Stimulated activated CD4-positive, alpha-beta T cell treated with anti-CD3 and anti-CD28 coated beads, Interleukin-4, amount 100 ng/mL, for 48 hours (primary cell): ENCODE measurements at places on chromosomes 7 and 10.
A peak's percentile ranks its signal among the peaks of the same experiment; 100 is the strongest.

GRCh38 chr10:96367470-96367869 is 8.7 kb upstream of the OPALIN start:
- DNase-seq, result no peak

GRCh38 chr10:115968236-115968635 is 304.8 kb downstream of the GFRA1 start:
- DNase-seq, result no peak

DNA sequence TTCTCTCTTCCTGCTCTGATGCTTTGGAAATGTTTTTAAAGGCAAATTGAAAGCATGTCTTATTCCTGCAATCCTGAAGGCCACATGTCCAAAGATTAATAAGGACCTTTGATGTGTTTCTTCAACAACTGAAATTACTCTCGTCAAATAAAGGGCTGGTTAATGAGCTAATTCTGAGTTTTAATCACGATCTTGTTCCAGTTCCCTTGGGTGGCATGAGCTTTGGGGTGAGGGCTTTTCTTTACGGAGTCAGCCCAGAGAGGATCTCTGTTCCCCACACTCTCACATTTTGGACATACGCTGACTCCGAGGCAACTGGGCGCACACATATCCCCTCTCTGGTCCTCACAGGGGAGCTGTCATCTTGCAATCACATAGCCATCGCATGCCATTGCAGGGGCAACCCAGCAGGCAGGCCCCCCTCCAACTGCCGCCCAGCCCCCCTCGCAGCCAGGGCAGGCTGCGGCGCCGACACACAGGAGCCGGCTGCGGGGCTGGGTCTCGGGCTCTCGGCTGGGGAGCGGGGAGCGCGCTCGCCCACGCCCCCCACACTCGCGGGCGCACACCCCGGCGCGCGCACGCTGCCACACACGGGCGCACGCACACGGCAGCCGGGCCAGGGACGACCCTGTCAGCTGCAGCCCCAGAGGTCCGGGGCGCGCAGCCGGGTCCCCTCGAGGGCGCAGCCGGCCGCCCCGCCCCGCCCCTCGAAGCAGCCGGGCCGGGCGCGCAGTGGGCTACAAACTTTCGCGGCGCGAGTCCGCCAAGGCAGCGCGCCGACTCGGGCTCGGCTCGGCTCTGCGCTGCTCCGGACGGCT is at the start of gene GDF10:
Gene GDF10 (plus strand): TSS at position 587 of the 818 bp plus-strand sequence. CDS start 455 bp downstream, outside the sequence.
- DNase-seq, result no peak

DNA sequence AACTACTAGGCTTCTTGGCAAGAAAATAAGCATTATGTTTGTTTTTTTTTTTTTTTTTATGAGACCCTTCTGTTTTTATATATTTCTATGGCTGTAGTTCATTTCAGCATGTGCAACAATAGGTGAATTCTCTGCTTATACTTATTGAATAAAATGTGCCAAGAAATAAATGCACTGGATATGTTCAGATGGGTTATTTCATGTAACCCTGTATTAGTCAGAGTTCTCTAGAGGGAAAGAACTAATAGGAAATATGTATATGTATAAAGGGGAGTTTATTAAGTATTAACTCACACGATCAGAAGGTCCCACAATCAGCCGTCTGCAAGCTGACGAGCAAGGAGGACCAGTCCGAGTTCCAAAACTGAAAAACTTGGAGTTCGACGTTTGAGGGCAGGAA is 292.8 kb downstream of the CSTF2T start:
- no peak for DNase-seq

DNA sequence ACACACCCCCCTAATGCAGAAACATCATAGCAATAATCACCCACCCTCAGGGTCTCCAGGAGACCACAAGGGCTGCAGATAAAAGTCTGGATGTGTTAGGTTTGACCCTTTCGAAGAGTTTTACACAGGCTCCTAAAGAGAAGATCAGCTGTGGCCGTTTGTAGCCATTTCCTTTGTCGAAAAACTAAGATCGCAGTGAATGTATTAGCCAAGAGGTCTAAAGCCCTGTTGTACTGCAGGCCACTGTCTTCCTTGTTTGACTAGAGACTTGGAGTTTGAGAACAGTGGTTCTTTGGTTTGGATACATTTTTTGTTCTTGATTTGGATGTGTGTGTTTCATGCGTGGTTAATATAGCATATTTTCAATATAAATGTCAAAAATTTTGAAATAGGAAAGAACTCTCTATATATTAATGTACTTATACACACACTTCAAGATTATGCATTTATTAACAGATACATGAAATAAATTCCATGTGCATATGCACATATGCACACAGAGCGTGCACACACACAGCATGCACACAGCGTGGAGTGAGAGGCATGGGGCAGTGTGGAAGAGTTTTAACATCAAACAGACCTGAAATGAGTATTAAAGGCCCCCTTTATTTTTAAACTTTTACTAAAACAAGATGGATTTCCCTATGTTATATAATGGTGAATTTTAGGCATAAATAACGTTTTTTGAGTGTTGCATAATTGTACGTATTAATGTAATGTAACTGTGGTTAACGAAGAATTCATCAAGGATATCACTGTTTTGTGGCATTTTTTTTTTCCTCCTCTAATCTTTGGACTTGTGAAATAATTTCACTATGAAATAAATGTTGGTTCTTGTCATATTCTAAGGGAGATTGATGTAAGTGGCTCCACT is 2.2 kb downstream of the IKZF1 start:
- no peak for DNase-seq

GRCh38 chr10:62811159-62811875 is 4.8 kb downstream of the EGR2 start:
- DNase-seq, result peak; percentile 81

DNA sequence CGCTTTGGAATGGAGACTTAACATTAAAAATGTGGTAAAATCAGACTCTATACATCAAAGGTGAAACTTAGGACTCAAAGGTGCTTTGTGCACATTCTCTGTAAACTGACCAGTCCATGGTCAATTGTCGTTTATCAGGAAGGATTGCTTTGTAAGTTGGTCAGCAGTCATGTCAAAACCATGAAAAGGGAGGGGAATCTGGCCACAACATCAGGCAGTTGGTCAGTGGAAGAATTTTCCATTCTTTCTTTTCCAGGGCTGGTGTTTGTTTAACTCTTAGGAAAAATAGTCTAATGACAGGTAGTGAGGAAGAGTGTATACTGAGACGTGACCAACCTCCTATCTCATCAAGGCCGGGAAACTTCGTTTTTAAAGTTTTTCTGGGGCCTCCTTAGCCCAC is 226.5 kb downstream of the ADK start:
- DNase-seq, result no peak

DNA sequence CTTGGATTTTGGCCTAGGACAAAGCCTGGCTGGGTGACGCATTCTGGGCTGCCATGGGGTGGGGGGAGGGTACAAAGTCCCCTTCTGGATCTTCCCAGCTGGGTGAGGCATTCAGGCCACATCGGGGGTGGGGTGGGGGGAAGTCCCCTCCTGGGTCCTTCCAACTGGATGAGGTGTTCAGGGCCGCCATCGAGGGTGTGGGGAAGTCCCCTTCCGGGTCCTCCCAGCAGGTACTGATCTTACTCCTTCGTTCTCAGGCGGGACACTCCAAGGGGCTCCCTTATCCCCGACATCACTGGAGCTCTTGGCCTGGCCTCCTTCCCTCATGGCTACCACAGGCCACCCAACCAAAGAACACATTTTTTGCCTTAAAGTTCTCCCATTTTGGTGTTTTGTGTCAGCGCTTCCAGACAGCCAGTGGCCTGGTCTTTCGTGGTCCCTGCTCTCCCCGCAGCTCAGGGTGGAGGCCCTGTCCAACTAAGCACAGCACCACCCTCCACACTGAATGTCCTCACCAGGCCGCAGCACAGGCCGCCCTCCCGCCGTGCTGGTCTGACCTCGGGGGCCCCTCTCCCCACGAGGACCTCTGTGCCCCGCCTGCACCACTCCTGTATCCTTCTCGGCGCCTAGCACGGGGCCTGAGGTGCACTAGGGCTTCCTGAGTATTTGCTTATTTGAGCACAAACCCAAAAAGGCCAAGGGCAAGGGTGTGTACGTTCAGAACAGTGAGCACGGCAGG is 38.5 kb downstream of the EN2 start:
- DNase-seq, result no peak

DNA sequence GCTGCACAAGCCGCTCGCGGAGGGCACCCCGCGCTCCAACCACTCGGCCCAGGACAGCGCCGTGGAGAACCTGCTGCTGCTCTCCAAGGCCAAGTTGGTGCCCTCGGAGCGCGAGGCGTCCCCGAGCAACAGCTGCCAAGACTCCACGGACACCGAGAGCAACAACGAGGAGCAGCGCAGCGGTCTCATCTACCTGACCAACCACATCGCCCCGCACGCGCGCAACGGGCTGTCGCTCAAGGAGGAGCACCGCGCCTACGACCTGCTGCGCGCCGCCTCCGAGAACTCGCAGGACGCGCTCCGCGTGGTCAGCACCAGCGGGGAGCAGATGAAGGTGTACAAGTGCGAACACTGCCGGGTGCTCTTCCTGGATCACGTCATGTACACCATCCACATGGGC is 50.0 kb downstream of the FIGNL1 start:
- no peak for DNase-seq

- DNase-seq, result no peak
Observed at GRCh38 chr10:14858338-14858960, 20.2 kb upstream of the SUV39H2 start.

DNA sequence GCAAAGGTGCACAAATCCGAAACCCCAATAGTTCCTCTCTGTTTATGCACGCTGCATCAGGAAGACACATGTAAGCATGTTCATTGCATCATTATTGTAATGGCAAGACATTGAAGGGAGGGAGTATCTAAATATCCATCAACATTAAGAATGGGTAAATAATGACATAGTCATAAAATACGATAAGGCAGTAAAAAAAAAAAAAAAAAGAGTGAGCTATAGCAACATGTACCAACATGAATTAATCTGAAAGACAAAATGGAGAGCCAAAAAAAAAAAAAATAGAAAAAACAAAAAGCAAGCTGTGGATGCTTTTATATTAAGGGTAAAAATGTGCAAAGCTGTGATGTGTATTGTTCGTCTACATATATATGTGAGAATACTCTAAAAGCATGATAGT is 70.2 kb upstream of the ABLIM1 start:
- DNase-seq, result no peak

DNA sequence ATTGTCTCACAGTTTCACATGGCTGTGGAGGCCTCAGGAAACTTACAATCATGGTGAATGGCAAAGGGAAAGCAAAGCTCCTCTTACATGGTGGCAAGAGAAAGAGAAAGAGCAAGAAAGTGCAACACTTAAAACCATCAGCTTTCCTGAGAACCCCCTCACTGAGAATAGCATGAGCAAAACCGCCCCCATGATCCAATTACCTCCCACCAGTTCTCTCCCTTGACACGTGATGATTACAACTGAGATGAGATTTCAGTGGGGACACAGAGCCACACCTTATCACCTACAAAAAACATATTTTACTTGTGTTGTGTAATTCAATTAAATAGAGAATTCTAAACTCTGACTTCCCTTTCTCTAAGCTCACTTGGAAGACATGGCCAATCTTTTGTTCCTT is 80.2 kb downstream of the SEMA3C start:
- no peak for DNase-seq

GRCh38 chr7:74057216-74057925 is 26.2 kb upstream of the LIMK1 start:
- DNase-seq, result no peak

- peak; percentile 61 for DNase-seq
Observed at GRCh38 chr10:103757531-103758293, 97.7 kb downstream of the SH3PXD2A start.

DNA sequence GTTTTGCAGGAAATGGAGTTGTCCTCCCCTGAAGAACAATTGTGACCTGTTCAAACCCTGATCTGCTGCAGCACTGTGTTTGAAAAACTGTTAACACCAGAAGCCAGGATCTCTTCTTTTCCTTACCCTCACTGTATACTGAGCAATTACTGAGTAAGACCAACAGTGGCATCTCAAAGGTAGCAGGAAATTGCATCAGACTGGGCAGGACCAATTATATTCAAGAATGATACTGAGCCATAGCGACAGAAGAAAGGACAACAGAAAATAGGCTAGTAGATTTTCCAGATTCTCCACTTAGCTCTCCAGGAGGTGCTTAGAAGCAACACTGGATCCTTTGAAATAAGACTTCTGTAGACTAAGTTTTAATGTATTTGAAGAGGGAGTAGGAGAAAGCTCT is 57.4 kb upstream of the INHBA start:
- DNase-seq, result no peak

GRCh38 chr10:73979809-73980433 is 18.0 kb upstream of the VCL start:
- DNase-seq, result no peak

GRCh38 chr10:62779487-62780248 is 24.9 kb upstream of the ADO start:
- DNase-seq, result peak; percentile 67

- no peak for DNase-seq
Observed at GRCh38 chr10:23055424-23056185, 39.8 kb upstream of the MSRB2 start.

DNA sequence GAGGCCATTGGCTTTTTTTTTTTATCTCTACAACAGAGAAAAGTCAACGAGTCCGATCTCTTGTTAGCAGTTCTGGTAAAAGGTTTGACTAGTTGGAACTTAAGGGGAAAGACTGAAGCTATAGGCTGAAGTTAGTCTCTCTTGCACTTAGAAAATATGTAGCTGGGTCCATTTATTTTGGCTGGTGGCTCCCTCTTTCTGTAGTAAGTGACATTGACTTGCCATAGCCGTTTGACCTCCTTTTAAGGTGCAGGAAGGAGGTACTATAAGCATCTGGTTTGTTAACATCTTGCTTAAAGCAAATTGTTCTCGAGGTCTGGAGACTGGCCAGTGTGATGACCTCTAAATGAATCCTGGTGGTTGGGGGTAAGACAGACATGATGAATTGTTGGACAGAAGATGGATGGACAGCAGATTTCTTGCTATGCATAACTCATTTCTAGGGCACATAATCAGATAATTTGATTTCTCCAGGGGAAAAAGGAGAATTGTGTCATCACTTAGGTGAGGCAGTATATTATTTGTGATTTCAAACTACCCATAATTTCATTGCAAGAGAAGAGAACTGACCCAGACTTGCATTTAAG is 356.3 kb upstream of the GALNT17 start:
- no peak for DNase-seq

- no peak for DNase-seq
Observed at GRCh38 chr7:101915000-101915399, 97.6 kb downstream of the CUX1 start.

DNA sequence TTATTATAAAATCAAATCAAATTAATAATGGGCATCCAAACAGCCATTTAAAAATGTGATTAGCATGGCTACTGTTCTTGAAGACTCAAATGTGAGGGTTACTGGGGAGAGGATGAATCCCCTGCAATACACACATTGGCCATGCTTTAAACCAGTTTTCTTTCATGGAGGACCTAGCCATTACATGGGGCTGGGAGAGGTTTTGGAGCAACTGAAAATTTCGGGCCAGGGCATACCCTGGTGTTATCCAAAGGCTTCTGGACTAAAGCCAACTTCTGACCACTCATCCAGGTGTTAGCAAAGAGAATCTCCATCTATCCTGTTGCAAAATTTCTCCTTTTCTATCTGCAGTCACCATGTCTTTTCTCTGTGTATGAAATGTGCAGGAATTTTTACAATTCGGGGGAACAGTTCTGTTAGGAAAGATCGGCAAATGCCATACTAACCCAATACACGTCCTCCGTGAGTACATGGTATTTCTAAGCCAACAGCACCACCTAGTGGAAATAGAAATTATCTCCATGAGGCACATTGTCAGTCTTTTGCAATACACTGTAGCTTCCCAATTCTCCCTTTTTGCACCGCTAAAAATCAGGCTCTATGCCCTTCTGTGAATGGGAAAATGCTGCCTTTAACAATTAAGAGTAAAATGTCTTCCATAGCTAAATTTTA is 47.0 kb upstream of the ZNF107 start:
- no peak for DNase-seq

GRCh38 chr7:101162551-101163278 is 2.7 kb downstream of the VGF start:
- no peak for DNase-seq

- no peak for DNase-seq
Observed at GRCh38 chr7:56092789-56093531, at the start of gene PHKG1. Gene PHKG1 (minus strand): TSS chr7:56092952. CDS start chr7:56088941, 4,011 bp downstream.
